ENCODE measurements at places on chromosomes 5 and 9.

DNA sequence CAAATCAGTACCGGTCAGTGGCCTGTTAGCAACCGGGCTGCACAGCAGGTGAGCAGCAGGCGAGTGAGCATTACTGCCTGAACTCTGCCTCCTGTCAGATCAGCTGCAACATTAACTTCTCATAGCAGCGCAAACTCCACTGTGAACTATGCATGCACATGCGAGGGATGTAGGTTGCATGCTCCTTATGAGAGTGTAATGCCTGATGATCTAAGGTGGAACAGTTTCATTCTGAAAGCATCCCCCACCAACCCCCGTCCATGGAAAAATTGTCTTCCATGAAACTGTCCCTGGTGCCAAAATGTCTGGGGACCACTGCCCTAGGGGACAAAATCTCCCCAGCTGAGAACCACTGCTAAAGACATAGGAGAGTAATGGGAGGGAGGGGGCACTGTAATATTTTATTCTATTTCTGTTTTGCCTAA, 51.1 kb downstream of the P4HA2 start:
- DNase-seq = no peak

- DNase-seq = no peak
Measured at GRCh38 chr5:57495285-57496086, 12.9 kb upstream of the ACTBL2 start.

DNA sequence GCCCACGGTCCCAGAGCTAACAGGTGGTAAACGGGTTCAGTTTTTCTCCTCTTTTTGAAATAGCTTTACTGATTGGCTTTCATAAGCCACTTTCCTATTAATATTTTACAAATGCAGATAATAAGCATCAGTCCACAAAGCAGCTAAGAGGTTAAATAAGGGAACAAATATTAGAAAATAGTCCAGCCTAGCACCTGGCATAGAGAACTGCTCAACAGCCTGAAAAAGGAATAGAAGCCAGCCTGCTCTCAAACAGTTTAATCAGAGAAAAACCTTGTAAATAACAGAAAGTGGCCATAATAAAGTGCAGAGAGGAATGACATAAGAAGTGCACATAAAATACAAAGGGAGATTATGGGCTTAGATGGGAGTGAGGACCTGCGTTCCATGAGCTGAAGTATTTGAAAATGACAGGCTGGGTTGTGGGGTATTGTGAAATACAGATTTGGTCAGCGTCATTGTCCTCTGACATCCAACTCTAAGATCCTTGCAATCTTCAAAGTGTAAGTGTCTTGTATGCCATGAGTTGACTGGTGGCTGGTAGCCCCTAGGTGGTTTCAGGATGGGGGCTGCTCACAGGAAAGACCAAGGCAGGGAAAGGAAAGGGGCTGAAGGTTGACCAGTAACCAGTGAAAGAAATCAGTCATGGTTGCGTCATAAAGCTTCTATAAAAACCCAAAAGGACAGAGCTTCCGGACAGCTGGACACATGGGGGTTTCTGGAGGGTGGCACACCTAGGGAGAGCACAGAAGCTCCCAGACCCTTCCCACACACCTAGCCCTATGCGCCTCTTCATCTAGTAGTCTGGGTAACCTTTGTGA, 32.4 kb downstream of the MYO10 start:
- no peak for DNase-seq

DNA sequence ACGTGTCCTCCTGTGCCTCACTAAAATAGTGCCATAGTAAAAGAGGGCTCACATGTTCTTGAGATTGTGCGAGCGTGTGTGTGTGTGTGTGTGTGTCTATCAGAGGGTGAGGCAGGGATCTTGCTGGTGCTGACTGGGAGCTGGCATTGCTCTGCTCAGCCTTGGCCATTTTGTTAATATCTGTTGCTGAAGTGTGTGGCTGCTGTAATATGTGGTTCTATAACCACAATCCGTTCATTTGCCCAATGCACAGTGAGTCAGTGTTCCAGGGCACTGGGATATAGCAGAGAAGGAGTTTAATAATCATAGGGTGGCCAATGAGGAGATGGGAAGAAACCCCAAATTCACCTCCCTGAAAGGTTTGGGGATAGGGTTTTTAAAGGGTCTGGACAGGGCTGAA, 61.3 kb downstream of the RASGRF2 start:
- no peak for DNase-seq

GRCh38 chr9:93126825-93127368, 7.2 kb downstream of the NINJ1 start:
- DNase-seq = no peak

GRCh38 chr5:115246361-115246991, 16.2 kb downstream of the PGGT1B start:
- DNase-seq = no peak

- DNase-seq = no peak
Measured at GRCh38 chr9:26043431-26043830, 365.2 kb upstream of the TUSC1 start.

GRCh38 chr5:178334861-178335260, 102.3 kb upstream of the PHYKPL start:
- no peak for DNase-seq

GRCh38 chr9:134066913-134067851, 644 bp downstream of the BRD3 start:
- DNase-seq = peak; percentile 41

DNA sequence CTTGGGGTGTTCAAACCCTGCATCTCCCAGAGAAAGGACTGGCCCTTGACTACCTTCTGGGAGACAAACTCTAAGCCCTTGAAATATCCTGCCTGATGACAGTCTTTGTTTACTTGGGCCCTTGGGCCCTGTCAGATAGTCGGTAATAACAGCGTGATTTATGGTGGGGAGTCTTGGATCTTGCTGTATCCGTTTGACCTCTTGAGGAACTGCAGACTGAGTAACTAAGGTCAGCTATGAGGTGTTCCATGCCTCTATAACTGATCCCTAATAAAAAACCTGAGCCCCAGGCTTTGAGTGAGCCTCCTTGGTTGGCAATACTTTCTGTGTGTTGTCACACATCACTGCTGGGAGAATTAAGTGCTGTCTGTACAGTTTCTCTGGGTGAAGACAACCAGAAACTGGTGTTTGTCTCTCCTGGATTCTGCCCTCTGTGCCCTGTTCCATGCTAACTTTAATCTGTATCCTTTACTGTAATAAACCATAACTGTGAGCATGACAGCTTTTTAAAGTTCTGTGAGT, 56.2 kb upstream of the ANKRD33B start:
- no peak for DNase-seq

DNA sequence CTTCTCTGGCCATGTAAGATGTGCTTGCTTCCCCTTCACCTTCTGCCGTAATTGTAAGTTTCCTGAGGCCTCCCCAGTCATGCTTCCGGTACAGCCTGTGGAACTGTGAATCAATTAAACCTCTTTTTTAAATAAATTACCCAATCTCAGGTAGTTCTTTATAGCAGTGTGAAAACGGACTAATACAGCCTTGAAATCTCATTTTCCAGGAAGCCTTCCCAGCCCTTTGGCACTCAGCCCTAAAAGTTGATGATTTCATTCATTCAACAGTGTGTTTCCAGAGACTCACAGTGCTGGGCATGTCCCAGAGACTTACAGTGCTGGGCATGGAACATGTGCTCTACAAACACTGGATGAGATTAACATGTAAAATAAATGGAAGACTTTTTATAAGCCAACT, 135.8 kb downstream of the DCP2 start:
- DNase-seq = no peak

DNA sequence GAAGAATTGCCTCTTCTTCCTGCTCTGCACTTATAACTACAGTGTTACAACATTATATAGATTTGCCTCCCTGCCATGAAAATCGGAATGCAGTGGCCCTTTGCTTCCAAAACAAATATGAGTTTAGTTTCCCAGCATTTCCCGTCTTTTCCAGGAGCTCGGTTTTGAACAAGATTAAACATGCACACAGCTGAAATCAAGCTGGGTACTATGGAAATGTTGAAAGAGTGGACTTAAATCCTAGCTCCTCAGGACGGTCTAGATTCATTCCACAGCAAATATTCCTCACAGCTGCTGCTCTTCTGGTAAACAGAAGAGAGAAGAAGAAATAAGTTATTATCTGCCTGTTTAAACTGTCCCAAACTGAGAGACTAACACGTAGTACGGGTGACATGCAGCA, 161.4 kb downstream of the PIK3R1 start:
- DNase-seq = no peak

GRCh38 chr5:35067985-35068384, 20.2 kb upstream of the AGXT2 start:
- DNase-seq = no peak

DNA sequence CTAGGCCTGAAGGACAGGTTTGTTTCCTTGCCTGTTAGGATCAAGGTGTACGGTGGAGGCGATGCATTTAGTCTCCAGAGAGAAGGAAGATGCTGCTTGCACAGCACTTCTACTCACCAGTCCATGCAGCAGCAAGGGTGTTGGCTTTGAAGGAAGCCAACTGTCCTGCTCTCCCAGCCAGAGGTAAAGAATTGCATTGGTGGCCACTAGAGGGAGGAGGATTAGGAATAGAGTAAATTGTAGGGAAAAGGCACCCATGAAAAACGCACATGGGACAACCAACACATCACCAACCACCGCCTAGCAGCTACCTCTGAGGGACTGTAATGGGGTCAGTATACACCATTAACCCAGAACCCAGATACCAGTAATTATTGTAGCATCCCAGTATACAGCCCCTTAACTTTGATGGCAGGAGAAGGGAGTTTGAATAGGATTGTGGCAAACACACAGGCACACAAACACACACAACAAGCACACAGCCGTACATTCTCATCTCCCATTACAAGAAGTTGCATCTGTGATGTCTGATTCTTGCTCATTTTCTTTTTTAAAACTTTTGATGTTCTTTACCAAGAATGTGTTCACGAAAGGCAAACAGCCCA, 267.7 kb downstream of the ADAMTS6 start:
- DNase-seq = no peak

GRCh38 chr5:136134653-136135052, 2.0 kb downstream of the SMAD5 start:
- no peak for DNase-seq

GRCh38 chr9:18806232-18807080, 226.6 kb downstream of the SAXO1 start:
- DNase-seq = no peak

DNA sequence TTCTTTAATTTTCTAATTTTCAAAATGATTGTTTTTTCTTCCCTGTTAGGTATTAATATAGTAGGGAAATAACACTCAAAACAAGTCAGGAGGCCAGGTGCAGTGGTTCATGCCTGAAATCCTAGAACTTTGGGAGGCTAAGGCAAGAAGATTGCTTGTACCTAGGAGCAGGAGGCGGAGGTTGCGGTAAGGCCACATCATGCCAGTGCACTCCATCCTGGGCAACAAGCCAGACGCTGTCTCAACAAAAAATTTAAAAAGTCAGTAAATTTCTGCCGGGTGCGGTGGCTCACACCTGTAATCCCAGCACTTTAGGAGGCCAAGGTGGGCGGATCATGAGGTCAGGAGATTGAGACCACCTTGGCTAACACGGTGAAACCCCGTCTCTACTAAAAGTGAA, 10.2 kb upstream of the CDK7 start:
- no peak for DNase-seq

DNA sequence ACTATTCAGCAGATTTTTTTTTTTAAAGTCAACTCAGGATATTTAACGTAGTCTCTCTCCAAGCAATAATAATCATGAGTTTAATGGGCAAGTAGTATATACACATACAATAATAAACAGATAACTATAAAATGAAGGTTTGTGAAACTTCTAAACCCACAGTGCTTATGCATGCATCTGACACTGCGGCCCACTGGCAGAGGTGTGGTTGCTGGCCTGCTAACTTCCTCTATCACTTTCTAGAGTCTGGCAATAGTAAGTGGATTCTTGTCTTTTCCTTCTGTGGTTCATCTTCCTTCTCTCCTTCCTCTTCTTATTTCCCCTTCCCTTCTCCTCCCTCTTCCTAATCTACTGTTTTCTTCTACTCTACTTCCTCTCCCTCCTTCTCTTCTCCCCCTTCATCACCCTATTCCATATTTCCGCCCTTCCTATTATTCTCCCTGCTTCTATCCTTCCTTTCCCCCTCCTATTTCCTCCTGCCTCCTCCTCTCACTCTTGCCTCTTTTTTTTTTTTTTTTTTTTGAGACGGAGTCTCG, 18.6 kb upstream of the AGXT2 start:
- no peak for DNase-seq

DNA sequence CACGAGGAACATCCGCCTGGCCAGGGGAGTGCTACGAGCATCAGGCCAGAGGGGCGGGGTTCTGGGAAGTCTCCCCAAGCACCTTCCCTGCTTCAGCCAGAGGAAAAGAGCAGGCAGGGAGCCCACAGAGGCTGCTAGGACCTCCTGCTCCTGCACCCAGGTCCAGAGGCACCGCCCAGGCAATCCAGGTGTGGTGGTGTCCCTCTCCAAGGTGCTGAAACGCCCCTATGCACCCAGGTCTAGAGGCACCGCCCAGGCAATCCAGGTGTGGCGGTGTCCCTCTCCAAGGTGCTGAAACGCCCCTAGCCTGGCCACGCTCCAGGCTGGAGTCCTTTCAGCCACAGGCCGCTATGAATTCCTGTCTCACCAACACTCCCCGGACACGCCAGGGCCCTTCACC, 10.7 kb upstream of the UBAC1 start:
- no peak for DNase-seq

All from GM12892 (cell line).